Aortic smooth muscle cell (primary cell): ENCODE measurements at places on chromosomes 4 and X. TPM values are rescaled to one million over a fixed set of nuclear protein-coding genes. Genes with fewer than 3 reads are reported as not detected.

Gene ACE2
- total RNA-seq = 0.12 and 0.40 TPM in 2 replicates

Gene DYNLT3
- 63.1 and 65.7 TPM in 2 replicates for total RNA-seq

Gene CLDN34
- not detected in 2 replicates for total RNA-seq

Gene ZCCHC4
- 6.5 TPM in 2 replicates for total RNA-seq

Gene TLL1
- total RNA-seq = under 0.01 TPM in 1 of 2 replicates, not detected in the other

Gene SPARCL1
- total RNA-seq = 0.13 and 0.19 TPM in 2 replicates

Gene ZNF157
- total RNA-seq = 0.12 and 0.13 TPM in 2 replicates

Gene JCHAIN
- total RNA-seq = 0.12 and 0.13 TPM in 2 replicates

Gene CORIN
- total RNA-seq = 0.13 and 0.44 TPM in 2 replicates

Gene AFAP1
- 46.0 and 53.8 TPM in 2 replicates for total RNA-seq

Gene SLIT2
- total RNA-seq = 17.0 and 17.3 TPM in 2 replicates

Gene DMD
- 18.1 and 23.9 TPM in 2 replicates for total RNA-seq

Gene SLC30A9
- 65.5 and 73.8 TPM in 2 replicates for total RNA-seq

Gene HHIP
- total RNA-seq = 2.2 and 6.2 TPM in 2 replicates

Gene DRD5
- not detected in 2 replicates for total RNA-seq

Gene TEX11
- not detected in 2 replicates for total RNA-seq

Gene FMR1NB
- total RNA-seq = not detected in 2 replicates

Gene RBM47
- 0.25 and 0.40 TPM in 2 replicates for total RNA-seq

Gene PCSK1N
- not detected in 2 replicates for total RNA-seq

Gene RAB33A
- 0.53 and 0.93 TPM in 2 replicates for total RNA-seq

Gene F8
- total RNA-seq = 3.9 and 4.0 TPM in 2 replicates

Gene PRPS1
- total RNA-seq = 23.3 and 26.4 TPM in 2 replicates

Gene MAGEB1
- not detected in 2 replicates for total RNA-seq

Gene GAGE12J
- not detected in 2 replicates for total RNA-seq

Gene PAGE2
- not detected in 2 replicates for total RNA-seq

Gene TMEM271
- not detected in 2 replicates for total RNA-seq

Gene PITX2
- total RNA-seq = not detected in 2 replicates

Gene NKX1-1
- total RNA-seq = not detected in 2 replicates

Gene CYLC1
- total RNA-seq = not detected in 2 replicates

Gene SYP
- 0.66 and 0.75 TPM in 2 replicates for total RNA-seq

Gene RTL5
- 3.7 and 5.6 TPM in 2 replicates for total RNA-seq

Gene EVC
- 39.4 and 47.8 TPM in 2 replicates for total RNA-seq

Gene AFF2
- total RNA-seq = 0.25 and 0.40 TPM in 2 replicates

Gene RRAGB
- 41.7 and 50.3 TPM in 2 replicates for total RNA-seq

Gene TRPC3
- under 0.01 TPM in 2 replicates for total RNA-seq

Gene NAP1L3
- total RNA-seq = 18.6 and 25.3 TPM in 2 replicates

Gene GPR119
- total RNA-seq = not detected in 2 replicates

Gene GPAT3
- 1.4 and 5.0 TPM in 2 replicates for total RNA-seq

Gene ARHGAP4
- 1.1 and 1.2 TPM in 2 replicates for total RNA-seq

Gene AFP
- total RNA-seq = 0.19 and 0.26 TPM in 2 replicates

Gene EOLA2
- 12.3 and 18.1 TPM in 2 replicates for total RNA-seq

Gene CXCL3
- 0.26 TPM in 1 of 2 replicates, not detected in the other for total RNA-seq

Gene CENPVL2
- total RNA-seq = not detected in 2 replicates

Gene SLITRK4
- total RNA-seq = 5.0 and 7.5 TPM in 2 replicates

Gene NOCT
- total RNA-seq = 16.3 and 19.3 TPM in 2 replicates

Gene TRPC5OS
- not detected in 2 replicates for total RNA-seq

Gene FGFBP1
- not detected in 2 replicates for total RNA-seq

Gene NEXMIF
- under 0.01 TPM in 1 of 2 replicates, not detected in the other for total RNA-seq

Gene PAGE1
- total RNA-seq = not detected in 2 replicates

Gene RHOH
- total RNA-seq = not detected in 2 replicates

Gene ERVMER34-1
- total RNA-seq = not detected in 2 replicates
